NB4 (cell line): ENCODE measurements at places on chromosomes 3 and 15.

DNA sequence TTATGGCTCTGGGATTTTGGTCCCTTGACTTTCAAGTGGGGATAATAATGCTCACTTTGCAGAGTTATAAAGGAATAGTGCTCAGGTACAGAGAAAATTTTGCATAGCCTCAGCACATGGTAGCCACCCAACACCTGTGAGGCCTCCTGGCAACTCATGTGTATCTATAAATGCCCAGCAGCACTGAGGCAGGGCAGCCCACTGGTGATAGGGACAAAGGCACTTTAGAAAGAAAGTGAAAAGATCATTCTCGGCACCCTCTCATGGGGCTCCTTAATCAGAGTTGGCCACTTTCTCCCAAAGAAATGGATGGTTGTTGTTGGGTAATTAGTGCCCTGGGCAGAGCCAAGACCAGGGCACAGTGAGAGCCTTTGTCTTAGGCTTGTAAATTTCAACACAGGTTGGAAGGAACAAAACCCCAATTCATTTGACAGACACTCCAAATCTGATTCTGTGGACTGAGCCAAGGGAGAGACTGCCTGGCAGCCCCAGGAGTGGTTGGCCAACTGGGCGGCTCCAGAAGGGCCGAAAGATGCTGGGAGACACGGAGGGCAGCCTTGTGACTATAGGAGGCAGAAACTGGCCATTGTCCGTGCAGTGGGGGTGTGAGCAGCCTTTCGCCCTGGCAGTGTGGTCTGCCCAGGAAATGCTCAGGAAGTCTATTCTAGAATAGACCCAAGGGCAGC is 213.2 kb upstream of the RGMA start:
- DNase-seq: no peak

DNA sequence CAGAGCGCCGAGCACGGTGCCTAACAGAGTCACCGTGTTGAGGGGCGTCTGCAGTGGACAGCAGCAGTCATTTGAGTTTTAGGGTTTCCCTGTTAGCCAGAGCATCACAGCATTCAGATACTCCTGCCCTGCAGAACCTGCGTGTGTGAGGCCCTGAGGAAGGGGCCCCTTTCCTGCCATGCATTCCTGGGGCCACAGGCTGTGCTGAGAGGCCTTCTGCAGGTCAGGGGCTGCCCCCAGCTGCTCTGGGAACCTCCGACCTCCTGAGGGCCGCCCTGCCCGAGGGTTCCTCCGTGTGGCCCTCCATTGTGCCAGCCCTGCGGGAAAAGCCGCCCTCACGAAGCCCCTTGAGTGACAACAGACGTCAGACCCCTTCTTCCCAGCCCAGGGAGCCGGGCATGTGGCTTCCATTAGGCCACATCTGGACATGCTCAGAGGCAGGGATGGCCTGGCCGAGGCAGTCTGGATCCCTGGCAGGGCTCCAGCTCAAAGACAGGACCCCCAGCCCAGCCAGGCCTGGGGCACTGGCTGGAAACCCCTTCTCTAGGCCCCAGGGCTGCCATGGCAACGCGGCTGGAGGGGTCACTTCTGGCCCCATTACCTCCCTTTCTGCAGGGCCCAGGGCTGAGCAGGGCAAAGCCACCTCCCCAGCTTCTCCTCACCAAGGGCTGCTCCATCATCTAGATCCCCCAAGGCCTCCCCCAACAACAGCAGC is 25.3 kb downstream of the FBLN2 start:
- no peak for DNase-seq

GRCh38 chr3:185021256-185021655 is 131.6 kb downstream of the C3orf70 start:
- no peak for DNase-seq

GRCh38 chr3:196227629-196228493 is 11.5 kb downstream of the SLC51A start:
- no peak for DNase-seq

DNA sequence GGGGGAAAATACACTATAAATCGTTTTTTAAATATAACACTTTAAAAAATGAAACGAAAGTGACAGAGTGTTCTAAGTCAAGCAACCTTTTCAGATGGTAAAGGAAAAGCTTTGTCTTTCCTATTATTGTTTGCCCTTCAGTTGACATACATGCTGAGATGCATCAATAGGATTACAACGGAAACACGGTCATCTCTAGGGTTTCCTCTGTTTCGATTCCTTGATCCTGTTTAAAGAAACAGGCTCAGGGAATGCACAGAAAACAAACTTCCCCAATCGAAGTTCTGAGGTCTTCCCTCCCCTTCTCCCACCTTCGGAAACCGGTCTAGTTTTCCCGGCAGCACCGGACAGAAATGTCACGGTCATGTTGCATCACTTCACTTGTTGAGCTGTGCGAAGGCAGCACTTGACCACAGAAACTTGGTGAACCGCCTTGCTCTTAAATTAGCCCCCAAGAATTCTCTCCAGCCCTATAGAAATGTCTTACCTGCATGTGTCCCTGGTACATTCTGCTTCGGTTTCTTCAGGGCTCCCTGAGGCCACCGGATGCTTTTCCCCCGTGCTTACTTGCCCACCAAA is 556 bp downstream of the PEX5L start:
- peak; percentile 2 for DNase-seq

- no peak for DNase-seq
These were observed 24.2 kb downstream of the ZXDC start for GRCh38 chr3:126451511-126451910.

DNA sequence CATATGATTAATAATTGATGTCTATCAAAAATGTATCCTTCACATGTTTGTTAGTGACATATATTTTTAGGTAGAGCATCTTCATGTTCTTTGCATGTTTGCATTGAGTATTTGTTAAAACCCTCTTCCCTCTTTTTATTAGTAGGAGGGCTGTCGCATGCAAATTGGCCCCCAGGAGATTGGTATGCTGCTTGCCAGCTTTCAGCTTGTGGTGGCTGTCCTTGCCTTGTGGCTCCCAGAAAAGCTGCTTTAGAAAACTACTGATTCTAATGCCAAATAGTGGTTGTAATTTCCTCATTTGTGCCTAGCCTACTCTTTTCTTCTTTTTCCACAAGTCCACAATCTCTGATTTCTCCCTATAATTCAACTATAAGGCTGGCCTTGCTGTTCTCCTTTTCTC is 886.8 kb downstream of the VGLL3 start:
- no peak for DNase-seq

GRCh38 chr3:13157986-13158385 is 84.8 kb upstream of the IQSEC1 start:
- DNase-seq: no peak

DNA sequence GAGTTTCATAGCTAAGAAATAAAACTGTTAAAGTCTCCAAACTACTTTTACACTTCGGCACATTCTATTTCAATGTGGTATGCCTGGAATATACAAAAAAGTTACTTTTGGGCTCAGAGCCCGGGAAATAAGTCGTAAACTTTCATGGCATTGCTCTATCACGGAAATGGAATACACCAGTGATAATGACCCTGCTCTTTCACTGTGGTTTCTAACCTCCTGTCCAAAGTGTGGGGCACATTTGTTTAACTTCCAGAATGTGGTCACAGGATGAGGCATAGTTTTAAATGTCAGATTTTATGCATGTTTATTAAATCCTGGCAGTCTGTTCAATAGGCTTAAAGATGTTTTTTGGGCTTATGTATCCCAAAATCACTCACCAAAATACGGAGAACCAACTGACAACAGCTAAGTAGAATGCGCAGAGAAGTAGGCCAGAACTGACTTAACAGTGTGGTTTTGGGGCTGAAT is 5.1 kb downstream of the CXCR6 start:
- no peak for DNase-seq

- DNase-seq: peak; percentile 2
These were observed 285.0 kb downstream of the CLSTN2 start for GRCh38 chr3:140219923-140220452.

- DNase-seq: no peak
These were observed 812.3 kb downstream of the NSUN3 start for GRCh38 chr3:94875149-94875548.

GRCh38 chr15:68654786-68655560 is 76.2 kb downstream of the CORO2B start:
- DNase-seq: no peak

- no peak for DNase-seq
These were observed 18.7 kb downstream of the LRTM1 start for GRCh38 chr3:54909191-54909590.

DNA sequence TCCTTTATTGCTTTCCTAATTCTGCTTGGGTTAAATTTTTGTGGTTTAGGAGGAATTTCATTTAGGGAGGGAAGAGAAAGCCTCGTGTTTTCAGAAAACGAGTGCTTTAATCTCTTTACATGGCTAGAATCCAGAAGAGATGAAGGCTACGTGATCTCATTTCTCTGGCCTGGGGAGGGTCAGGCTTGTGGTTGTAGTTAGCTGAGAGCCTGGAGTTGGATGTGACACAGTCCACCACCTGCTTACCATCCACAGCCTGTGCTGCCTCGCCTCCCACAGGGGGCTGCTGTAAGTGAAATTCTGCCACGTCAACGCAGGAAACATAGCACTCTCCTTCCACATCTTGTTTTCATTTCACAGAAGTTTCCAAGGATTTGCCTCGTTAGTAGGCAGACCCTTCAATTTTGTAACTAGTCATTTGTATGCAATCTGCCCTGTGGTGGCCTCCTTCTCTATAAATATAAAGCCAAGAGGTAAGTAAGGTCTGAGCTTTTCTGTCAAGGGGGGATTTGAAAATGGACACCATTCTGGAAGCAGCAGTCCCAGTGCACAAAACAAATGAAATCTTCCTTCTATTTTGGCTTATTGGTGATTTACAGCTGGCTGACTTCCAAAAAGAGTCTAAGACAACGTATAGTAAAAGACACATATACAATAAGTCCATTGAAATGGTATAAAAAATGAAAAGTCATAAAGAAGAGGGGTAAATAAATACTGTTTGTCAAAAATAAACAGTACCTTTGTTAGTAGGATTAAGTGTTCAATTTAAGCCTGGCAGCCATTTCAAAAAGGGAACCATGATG is 3.4 kb downstream of the GXYLT2 start:
- no peak for DNase-seq

DNA sequence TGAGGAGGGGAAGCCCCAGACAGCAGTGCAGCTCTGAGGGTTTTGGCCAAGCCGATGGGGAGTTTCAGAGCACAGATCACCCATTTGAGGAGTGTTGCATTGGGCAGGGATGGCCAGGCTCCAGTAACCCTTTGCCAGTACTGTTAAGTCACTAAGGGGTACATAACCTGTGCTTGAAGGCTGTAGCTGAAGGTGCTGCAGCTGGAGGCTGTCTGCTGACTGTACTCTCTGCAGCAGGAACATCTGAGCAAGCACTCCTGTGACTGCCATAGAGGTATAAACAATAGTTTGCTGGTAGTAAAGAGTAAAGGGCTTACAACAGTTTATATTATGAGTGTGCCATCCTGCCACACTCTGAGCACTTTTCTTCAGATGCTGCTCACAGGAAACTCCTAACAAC is 297.8 kb downstream of the EPHA3 start:
- DNase-seq: no peak

- peak; percentile 87 for DNase-seq
These were observed 46.1 kb downstream of the BTD start for GRCh38 chr3:15647611-15648167.

- DNase-seq: no peak
These were observed 88.9 kb downstream of the PTPRG start for GRCh38 chr3:61650276-61650675.

- DNase-seq: no peak
These were observed 703.0 kb upstream of the ZNF385D start for GRCh38 chr3:22453906-22454535.

GRCh38 chr15:66065325-66065724 is 188.2 kb downstream of the MEGF11 start:
- DNase-seq: no peak

GRCh38 chr3:156253150-156253549 is 132.8 kb downstream of the KCNAB1 start:
- no peak for DNase-seq

DNA sequence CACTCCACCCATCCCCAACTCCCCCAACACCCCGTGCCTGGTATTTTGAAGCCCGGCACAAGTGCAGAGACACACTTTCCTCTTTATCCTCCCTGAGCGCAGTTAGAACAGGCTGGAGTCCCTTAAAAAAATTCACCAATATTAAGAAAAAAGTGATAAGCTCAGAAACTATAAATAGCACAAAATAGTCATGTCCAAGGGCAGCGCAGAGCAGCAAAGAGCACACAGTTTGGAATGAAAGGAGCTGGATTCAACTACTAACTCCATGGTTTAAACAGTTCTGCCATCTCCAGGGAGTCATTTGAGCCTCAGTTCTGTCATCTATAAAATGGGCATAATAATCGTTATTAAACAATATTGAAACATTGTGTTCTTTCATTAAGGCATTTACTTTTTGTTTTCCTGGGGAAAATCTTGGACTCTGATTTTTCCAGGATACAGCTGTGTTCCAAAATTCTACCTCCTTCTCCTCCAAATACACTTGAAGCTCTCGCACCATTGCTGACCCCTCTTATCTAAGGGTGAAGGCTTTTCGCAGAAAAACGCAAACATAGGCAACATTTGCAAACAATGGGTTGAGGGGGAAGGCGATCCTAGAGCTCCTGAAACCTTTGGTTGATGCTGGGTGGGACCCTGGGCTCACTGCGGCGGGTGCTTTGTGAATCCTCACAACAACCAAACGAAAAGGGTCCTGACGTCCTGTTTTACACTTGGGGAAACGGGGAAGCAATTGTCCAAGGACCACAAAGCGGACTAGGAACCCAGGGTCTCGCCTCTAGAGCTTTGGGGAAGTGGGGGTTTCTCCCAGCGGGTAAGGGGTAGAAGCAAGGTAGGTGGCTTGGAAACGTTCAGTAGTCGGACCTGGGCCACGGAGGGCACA is 41.8 kb downstream of the EPHB3 start:
- no peak for DNase-seq

DNA sequence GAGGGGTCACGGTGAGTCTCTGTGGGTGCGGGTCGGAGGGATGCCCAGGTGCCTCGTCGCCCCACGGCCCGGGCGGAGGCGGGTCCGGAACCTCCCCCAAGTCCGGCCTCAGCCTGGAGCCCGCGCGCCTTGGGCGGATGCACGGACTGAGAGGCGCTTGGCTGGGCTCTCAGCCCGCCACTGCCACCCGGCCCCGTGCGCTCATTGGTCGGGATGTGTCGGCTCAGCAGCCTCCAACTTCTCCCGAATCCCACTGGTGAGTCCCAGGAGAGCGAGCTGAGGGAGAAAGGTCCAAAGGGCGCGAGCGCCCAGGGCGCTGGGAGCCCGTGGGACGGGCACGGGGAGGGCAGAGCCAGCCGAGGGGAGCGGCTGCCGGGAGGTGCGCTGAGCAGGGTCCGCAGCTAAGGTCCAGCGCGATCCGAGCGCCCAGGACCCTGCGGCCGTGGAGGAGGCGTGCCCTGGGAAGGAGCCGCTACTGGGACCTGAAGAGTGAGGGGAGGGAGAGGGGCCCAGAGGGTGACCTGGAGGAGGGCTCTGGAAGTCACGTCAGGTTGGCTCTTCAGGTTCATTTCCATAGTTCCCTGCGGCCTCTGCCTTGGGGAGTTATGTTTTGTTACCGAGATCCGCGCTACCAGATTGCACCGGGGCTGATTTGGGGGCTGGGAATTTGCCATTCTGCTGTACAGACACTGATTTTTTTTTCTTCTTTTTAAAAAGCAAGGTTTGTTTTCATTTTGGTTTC is at the start of gene MME:
TSS of gene MME (plus strand) at position 574 of the 742 bp plus-strand sequence. CDS start 3,849 bp downstream, outside the sequence.
- DNase-seq: no peak
